Naive thymus-derived CD4-positive, alpha-beta T cell (primary cell): ENCODE measurements at places on chromosomes 4 and X.
A peak's percentile ranks its signal among the peaks of the same experiment; 100 is the strongest.

GRCh38 chr4:54999003-54999402 lies 126.4 kb downstream of the KDR start:
- DNase-seq, result no peak

DNA sequence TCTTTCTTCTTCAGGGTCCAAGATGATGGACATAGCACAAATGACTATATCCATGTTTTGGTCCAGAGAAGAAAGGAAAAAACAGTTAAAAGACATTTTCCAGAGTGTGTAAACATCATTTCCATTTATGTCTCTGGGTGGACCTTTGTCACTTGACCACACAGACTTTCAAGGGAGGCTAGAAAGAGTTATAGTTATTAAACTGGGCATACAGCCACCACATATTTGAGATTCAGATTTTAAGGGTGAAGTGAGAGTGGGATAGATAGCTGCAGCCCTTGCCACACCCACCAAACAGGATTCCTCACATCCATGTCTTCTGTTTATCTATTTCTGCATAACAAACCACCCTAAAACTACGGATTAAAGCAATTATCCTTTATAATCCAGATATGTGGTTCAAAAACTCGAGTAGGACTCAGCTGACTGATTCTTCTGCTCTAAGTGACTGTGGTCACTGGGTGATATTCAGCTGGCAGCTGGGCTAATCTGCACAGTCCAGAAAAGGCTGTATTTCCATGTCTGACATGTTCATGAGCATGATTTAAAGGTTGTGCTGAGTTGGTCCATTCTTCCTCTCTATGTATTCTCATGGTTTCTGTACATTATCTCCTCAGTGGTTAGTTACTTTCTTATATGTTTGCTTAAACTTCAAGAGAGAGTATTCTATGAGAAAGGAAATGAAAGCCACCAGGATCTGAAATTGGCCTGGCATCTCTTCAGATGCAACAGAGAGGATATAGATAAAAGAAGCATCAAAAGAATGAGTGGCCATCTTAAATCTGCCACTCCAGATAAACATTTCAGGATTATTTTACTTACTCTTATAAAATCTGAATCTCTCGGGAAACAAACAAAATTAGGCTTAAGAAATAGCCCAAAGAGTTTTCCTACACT lies 459.8 kb upstream of the CTSO start:
- DNase-seq, result no peak

GRCh38 chrX:133185938-133186337 lies 32.2 kb downstream of the TFDP3 start:
- DNase-seq, result no peak

DNA sequence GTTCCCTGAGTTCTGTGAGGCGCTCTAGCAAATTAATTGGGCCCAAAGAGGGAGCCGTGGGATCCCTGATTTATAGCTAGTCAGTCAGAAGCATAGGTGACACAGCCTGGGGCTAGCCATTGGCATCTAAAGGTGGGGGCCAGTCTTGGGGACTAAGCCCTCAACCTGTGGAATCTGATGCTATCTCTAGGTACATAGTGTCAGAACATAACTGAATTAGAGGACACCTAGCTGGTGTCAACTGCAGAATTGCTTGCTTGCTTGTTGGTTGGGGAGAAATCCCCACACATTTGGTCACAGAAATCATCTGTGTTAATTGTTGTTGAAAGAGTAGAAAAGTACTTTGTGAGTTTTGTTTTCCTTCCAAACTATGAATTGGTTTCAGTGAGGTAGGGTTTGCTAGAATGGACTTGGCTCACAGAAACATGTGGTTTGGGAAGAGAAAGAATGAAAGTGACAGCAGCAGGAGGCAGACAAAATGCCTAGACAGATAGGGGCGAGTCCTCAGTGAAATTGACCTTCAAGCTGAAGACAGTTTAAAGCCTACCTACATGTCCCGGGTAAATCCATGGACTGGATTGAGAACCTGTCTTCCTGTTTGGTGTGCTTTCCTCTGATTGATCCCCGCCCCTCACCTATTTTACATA lies 12.8 kb upstream of the GPR82 start:
- no peak for DNase-seq

- DNase-seq, result peak; percentile 24
These were observed 15.0 kb downstream of the BRCC3 start for GRCh38 chrX:155086202-155086840.

GRCh38 chr4:105147016-105147552 lies 408 bp downstream of the TET2 start:
- no peak for DNase-seq

DNA sequence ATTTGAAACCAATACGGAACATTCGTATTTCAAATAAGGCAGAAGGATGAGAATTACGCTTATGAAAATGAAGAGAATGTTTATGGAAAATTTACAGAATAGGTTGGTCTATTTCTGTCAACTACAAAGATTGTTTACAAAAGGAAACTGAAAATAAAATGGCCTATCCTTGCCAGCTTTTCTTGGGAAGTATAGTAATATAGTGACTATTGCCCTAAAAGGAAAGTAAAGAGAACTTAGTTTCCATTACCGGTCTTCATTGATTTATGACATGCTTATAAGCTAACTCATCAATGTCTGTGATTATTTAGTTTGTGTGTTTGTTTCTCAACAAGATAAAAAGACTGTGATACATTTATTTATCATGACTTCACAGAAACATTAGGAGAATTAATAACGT lies 2.9 kb upstream of the SPRY1 start:
- no peak for DNase-seq

DNA sequence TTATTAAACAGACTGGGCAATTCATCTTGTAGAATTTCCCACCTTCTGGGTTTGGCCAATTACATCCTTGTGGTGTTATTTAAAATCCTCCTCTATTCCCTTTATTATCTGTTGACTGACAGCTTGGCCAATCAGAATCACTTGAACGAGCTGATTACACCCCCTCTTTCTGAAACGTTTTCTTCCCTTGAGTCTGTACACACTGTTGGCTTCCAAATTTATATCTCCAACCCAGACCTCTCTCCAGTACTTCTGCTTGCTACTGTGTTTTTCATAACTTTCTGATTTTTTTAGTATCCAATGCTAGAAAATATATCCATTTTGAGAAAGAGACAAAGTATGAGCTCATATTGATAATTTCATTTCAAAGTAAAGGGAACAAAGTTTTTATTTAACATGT lies 14.8 kb downstream of the CD38 start:
- no peak for DNase-seq

DNA sequence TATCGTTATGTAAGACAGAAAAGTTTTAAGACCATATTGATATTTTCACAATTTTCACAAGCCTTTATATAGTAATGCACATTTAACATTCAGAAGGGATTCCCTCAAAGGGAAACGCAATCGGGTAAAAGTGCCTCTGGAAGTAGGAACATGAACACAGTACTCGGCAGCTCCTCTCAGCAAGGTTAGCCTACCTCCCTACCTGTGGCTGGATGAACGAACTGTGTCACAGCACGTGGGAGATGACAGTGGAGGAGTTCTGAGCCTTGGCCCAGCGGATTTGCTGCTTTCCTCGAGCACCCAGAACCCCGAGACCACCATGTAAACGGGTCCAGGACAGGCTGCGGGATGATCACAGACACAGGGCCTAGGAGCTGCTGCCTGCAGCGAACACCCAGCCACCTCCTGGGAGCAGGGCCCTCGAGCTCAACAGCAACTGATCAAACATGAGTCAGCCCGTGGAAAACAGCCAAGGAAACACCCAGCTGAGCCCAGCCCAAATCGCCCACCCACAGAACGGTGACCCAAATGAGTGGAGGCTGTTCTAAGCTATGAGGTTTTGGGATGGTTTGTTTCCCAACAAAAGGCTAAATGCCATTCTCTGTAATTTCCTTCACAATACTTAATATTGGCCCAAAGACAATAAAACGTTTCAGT lies 30.4 kb downstream of the FAT1 start:
- no peak for DNase-seq

DNA sequence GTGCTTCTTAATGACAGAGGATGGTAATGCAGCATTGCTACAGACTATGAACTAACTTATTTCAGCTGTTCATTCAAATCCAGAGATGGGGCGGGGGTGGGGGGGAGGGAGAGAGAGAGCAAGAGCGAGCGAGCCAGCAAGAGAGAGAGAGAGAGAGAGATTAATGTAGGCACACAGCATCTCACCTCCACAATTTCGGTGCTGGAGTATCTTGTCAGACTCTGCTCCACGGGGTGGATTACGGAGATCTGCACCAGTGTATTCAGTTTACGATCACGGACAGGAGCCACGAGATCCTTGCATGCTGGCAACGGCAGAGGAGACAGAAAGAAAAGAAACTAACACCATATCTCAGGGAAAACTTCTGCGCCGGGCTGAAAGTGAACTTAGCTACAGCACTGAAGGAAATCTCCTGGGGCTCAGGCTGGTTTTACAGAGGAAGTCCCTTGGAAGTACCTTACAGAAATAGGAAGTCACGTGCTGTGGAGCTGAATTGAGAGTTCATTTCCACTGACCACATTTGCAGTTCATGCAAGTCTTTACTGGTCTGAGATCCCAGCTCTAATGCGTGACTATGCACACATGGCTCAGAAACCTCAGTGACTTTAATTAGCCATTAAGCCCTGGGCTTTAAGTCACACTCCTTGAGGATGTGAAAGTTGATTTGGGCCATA lies 440.9 kb downstream of the INPP4B start:
- DNase-seq, result peak; percentile 63

DNA sequence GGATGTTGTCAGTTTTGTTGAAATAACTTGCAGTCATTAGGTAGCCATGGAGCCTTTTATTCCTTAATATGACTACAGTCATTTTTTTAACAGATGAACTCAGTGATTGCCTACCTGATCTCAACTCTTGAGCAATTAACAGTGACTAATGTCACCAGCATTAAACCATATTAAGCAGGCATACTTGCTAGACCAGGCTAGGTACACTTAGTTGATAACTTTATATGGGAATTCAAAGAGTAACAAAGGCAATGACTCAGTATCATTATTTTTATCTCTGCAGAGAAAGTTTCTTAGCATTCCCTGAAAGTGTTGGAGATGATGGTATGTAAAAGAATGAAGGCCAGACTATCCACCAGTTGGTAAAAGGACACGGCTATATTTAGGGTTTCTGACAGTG lies at the start of gene C4orf54:
Gene C4orf54 (minus strand): TSS at position 31 of the 400 bp plus-strand sequence. CDS start 3,180 bp downstream, outside the sequence.
- no peak for DNase-seq

- DNase-seq, result no peak
These were observed 918.3 kb downstream of the ARAP2 start for GRCh38 chr4:35325908-35326453.

- DNase-seq, result no peak
These were observed 5.4 kb downstream of the GABRQ start for GRCh38 chrX:152642931-152643564.

DNA sequence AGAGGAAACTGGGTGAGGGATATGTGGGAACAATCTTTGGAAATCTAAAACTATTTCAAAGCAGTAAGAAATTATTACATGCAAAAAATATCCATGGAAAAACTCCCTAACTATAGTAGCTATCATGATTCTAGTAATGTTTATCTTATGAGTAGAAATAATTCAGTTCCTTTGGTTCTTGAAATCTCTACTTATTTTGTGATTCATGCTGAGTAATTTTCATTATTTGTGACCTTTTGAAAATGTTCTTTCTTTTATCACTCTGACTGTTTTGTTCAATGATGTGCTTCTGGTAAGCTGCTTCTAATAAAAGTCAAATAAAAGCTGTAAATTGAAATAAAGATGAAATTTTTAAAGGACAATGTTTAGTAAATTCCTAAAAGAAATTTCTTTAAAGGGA lies 40.4 kb upstream of the MAGEB10 start:
- no peak for DNase-seq

- no peak for DNase-seq
These were observed 6.5 kb downstream of the SASH3 start for GRCh38 chrX:129786210-129786651.

GRCh38 chr4:38166768-38167167 lies 206.6 kb downstream of the PTTG2 start:
- DNase-seq, result no peak

- no peak for DNase-seq
These were observed 559.0 kb upstream of the AMOT start for GRCh38 chrX:113399506-113400192.

DNA sequence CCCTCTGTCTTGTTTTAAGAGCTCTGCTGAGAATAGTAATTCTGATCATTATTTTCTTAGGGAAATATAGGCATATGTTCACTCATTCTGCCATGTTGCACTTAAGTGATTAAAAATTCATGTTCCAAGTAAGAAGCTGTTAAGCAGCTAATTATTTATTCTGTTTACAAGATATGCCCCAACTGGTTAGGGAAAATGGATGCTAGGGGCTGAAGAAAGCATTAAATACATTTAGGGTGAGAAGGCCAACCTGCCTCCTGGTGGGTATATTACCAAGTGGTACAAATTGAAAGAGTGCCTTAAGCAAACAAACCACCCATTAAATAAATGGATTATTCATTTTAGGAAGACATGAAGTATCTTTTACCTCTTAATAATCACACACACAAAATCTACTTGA lies 392.6 kb upstream of the EPHA5 start:
- no peak for DNase-seq

DNA sequence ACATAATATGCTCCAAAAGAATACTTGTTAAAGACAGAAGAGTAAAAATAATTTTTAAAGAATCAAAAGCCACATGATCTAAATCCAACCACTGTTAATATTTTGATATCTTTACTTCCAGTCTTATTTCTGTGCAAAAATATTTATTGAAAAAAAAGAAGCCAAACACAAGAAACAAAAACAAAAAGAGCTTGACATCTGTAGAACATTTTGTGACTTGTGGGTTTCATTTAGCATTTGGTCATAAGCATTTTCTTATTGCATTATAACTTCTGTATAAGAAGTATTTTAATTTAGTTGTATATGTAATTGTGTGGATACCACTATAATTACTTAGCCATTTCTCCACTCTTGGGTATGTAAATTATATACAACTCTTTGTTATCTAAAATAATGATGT lies 63.1 kb downstream of the DIPK2B start:
- DNase-seq, result no peak

DNA sequence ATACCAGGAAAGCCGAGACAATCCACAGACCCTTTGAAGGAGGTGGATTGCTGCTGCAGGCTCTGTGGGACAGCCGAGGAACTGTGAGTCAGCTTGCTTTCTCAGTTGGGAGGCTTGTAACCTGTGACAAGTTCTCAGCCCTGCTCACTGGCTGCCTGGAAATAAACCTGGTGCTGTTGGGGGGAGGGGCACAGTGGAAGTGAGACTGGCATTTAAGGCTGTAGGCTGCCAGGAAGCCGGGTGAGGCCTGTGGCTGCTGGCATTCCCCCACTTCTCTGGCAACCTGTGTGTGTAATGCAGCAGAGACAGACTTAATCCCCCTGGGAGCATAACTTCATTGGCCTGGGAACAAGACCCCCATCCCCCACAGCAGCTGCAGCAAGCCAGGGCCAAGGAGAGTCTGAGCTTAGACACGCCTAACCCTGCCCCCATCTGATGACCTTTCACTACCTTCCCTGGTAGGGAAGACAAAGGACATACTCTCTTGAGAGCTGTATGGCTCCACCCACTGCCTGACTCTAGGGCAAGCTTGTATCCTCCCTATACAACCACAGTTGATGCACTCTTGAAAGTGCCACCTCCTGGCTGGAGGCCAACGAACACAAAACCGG lies 64.1 kb downstream of the ALPK1 start:
- DNase-seq, result no peak

GRCh38 chrX:103889216-103889615 lies 57.2 kb upstream of the RAB9B start:
- no peak for DNase-seq
